Activated T-cell treated with anti-CD3 and anti-CD28 coated beads for 4 hours (primary cell): ENCODE measurements at places on chromosomes 16 and 17.

DNA sequence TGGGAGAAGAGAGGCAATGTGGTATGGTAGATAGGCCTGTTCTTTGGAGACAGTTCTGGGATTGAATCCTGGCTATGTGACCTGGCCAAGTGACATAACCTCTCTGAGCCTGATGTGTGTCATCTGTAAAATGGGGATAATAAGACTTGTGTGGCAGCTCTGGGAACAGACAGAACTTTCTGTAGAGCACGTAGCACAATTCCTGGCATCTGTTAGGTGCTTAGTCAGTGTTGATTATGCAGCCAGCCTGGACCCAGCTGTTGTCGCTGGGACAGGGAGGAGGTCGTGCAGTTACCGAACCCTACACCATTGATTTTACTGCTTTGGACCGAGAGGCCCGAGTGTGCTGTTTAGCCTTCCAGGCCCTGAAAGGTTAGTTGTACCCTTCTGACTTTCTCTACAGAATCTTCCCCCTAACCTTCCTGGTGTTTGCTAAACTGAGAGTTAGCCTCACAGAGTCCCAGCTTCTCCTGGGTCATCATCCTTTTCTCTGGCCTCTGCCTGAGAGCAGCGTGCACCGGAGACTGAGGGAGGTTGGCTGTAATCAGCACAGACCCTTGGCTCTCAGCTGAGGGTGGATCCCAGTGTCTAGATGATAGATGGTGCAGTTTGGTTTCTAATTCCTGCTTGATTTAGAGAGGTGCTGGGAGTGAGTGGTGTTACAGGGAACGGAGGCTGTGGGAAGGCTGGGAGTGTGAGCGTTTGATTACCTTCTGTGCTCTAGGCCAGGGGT is 31.9 kb downstream of the MSI2 start:
- DNase-seq = no peak

DNA sequence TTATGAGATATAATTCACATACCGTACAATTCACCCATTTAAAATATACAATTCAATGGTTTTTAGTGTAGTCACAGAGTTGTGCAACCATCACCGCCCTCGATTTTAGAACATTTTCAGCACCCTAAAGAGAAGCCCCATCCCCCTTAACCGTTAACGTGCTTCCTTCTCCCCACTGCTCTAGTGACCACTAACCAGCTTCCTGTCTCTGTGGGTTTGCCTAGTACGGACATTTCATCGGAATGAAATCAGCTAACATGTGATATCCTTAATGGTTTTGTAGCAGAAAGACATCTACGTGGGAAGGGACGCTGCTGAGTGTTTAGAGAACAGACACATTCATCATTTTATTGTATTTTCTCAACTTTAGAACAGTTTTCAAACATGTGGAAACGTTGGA is 80.8 kb upstream of the HSBP1 start:
- DNase-seq = no peak

DNA sequence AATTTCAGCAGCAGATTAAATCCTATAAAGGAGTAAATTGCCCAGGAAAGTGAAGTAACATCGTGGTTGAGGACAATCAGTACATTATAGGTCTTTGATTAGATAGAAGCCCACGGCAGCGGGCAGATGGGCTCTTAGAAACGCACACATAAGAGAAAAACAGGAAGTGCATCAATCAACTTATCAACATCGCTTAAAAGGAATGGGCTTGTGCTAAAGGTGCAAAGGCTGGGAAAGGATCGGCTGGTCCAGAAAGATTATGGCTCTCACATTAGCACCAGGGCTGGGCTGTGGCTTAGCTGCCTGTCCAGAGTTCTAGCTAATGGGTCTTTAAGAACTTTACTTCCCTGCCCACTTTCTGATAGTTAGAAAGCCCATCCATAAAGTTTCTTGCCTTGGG is 292.0 kb upstream of the TNRC6C start:
- DNase-seq = no peak

GRCh38 chr16:17939723-17940122 is 396.8 kb downstream of the NPIPA8 start:
- DNase-seq = no peak

GRCh38 chr17:48055531-48056245 is 7.5 kb downstream of the NFE2L1 start:
- DNase-seq = no peak

DNA sequence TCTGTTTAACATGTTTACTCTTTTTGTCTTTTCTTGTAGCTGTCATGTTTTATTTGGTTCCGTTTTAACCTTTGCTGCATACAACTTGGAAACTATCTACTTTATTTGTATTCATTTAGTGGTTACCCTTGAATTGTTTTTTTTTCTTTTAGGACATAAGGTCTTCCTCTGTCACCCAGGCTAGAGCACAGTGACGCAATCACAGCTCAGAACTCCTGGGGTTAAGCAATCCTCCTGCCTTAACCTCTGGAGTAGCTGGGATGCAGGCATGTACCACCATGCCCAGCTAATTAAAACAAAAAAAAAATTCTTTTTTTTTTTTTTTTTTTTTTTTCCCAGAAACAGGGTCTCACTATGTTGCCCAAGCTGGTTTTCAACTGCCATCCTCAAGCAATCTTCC is 29.8 kb upstream of the USP43 start:
- no peak for DNase-seq

DNA sequence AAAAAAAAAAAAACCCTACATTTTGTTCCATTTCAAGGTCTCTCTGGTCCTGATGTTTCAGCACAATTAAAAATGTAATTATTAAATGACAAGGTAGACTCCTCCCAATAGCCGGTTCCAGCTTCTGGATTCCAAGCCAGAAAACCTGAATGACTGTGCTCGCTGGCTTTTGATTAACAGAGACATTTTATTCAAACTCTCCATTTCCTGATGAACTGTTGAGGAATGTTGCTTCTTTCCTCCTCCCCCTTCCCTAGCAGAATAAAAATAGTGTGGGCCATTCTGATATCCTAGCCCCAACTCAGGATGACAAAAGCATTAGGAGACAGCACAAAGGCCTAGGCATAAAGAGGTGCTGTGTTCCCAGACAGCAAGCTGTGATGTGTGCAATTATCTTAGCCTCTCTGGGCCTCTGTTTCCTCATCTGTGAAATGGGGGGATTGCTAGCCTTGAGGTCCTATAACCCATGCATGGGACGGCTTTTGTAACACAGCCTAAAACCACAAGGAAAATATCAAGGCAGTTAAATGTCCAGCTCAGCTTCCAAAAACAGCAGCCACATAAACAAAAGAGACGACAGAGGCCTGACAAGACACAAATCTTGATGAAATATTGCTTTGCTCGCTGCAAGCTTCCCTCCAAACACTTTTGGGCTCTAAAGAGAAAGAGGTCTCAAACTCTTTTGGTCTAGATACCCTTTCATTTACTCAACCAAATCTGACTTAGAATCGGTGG is 127.2 kb upstream of the RCVRN start:
- no peak for DNase-seq

DNA sequence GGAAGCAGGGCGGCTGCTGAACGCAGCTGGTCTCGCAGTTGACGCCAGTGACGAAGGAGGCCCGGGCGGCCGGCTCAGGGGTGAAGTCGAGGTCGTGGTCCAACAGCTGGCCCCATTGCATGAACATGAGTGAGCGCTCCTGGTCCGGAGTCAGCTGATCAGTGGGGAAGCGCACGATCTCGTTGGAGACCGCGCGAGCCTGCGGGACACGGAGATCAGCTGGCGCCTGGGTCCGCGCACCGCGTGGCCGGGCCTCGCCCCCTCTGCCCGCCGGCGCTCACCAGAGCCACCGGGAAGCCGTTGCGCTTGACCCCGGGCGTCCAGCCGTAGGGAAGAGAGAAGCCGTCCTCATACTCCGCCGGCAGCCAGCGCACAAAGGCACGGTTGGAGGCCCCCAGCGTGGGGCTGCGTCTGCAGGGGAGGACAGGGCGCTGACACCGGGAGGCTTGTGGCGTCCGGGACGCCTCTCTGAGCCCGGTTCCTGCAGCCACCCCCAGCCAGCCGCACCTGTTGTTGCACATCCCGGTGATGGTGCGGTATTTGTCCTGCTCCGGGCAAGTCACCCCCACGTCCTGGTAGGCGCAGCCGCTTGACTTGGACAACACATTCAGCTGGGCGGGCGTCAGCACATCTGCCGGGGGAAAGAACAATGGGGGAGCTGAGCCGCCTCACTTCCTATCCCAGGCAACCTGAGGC is 1.6 kb downstream of the MPO start:
- DNase-seq = no peak
